DMS79 treated with DMSO at 0.1 percent for 48 hours (cell line): ENCODE measurements at places on chromosomes 13 and 19.
A peak's percentile ranks its signal among the peaks of the same experiment; 100 is the strongest.

DNA sequence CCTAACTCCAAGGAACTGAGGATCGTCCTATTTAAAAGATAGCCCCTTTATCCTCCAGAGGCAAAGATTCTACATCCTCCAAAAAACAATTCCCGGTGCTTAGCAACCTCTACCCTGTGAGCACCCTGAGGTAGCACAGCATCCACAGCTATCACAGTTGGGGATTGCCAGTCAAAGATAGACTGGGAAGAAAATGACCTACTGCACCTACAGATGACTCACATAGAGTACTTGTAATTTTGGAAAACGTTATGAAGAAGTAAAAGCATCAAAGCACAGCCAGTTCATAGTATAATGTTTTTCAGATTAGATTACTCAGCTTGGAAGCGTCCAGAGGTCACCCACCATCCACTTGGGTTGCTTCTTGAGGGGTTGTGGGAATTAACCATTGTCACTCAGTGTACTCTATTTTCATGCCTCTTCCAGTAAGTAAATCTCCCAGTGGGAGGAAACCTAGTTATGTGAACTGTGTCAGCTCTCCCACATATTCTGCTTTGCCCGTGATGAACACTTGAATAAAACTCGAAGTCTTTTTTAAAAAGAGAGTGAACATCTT is 8.9 kb upstream of the FAM124A start:
- DNase-seq, result no peak

- no peak for DNase-seq
Measured at GRCh38 chr13:113948034-113948742, 25.7 kb downstream of the C13orf46 start.

GRCh38 chr13:47215736-47216135 is 318.9 kb upstream of the HTR2A start:
- no peak for DNase-seq

DNA sequence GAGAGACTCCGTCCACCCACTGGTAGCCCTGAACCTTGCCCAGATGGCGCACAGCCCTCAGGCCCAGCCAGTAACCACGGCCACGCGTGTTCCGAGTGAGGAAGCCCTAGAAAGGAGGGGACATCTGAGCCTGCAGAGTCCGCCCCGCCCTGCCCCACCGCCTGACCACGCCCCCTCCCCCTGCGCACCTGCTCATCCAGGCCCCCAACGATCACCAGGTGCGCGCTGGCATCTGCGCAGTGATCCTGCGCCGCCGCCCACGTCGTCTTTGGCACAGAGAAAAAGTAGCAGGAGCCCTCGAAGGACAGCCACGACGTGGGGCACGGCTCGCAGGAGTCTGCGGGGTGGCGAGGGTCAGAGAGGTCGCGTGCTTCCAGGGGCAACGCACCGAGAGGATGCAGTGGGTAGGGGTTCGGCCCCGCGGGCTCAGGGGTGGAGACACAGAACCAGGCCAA is 2.1 kb downstream of the CLEC4G start:
- DNase-seq, result peak; percentile 26

DNA sequence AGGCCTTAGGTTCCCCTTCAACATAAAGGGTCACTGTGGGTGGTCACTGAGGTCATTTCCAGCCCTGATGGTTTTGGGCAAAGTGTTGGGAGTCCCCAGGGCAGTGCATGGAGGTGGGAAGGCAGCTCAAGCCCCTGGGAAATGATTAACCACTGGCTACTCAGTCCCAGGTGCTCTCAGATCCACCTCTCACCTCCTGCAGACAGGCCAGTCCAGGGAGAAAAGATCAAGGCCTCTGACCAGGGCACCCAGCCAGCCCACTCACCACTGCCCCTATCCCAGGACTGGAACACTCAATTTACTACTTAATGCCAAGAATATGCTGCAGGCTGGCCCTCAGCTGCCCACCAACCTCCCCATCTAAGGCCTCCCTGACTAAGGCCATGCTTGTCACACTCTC is 1307.9 kb downstream of the UQCRFS1 start:
- no peak for DNase-seq

- no peak for DNase-seq
Measured at GRCh38 chr13:92938486-92939020, 288.1 kb upstream of the GPC6 start.

GRCh38 chr19:14006766-14007562 is 844 bp upstream of the RFX1 start:
- DNase-seq, result no peak
